ENCODE measurements at places on chromosomes 5 and 9.

- no peak for DNase-seq
These were observed 31.2 kb downstream of the STC2 start for GRCh38 chr5:173296737-173297676.

GRCh38 chr5:72265032-72265877, 54.8 kb downstream of the MRPS27 start:
- no peak for DNase-seq

GRCh38 chr5:52759331-52759730, 28.4 kb upstream of the ITGA1 start:
- no peak for DNase-seq

DNA sequence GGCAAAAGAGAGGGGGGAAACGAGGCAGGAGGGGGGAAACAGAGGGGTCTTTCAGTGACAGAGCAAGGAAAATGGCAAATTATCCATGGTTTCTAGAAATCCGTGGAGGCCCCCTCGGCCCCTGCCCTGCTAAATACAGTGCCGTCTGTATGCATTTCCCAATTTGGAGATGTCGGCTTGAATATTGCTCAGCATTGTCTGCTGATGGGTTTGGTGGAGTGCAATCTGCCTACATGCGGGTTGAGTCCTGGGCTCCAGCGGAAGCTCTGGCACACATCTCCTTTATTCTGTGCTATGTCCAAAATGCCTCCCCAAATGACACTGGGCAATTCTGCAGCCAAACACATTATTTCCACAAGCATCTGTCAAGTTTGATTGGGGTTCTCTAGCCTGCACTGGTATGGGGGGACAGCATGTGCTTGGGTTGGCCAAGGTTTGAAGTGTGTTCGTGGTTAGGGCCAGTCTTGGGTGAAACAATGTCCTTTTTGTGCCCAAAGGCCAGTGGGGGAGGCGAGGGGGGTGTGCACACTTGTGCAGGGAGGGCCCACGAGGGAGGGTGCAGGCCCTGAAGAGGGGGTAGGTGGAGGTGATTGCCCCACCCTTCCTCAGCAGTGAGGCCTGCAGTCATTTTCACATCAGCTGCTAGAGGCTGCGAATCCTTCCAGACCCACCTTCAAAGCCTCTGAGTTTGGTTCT, 6.2 kb upstream of the NEUROG1 start:
- no peak for DNase-seq

All from stimulated activated CD8-positive, alpha-beta memory T cell treated with anti-CD3 and anti-CD28 coated beads, Interleukin-15, amount 100 ng/mL, for 24 hours (primary cell).